ENCODE measurements at places on chromosomes 13 and 19. TPM values are rescaled to one million over a fixed set of nuclear protein-coding genes. Genes with fewer than 3 reads are reported as not detected.
A peak's percentile ranks its signal among the peaks of the same experiment; 100 is the strongest.

DNA sequence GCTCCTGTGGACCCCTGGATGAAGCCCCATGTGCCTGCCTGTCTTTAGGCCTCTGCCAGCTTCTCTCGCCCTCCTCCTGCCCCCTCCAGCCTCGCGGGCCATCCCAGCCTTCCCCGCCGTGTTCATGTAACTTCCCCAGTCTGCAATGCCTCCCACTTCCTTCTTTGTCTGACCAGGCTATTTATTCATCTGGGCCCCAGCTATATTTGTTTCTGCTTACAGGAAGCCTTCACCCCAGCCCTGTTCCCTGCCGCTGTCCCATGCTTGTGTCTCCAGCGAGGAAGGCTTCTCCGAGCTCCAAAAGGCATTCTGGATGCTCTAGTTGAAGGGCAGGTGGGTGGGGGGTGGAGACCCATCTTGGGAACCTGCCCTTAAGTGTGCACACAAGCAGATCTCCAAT, 7.9 kb upstream of the C3 start:
- DNase-seq: no peak

DNA sequence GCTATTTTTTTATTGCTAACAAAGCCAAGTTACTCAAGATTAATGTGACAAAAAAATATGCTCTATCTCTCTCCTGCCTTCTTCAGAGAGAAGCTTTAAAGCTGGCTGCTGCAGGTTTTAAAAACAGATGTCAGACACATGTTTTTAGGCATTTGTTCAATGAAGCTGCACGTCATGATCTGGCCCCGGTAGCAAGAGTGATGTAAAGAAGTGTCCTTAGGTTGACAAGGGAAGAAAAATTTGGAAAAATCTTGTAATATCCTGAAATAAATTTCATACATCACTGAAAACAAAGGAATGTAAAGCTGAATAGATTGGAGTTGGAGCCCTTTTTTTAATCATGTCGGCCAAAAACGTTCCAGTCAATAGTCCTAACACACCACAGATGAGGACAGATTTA, 531.4 kb upstream of the NBEA start:
- DNase-seq: no peak

DNA sequence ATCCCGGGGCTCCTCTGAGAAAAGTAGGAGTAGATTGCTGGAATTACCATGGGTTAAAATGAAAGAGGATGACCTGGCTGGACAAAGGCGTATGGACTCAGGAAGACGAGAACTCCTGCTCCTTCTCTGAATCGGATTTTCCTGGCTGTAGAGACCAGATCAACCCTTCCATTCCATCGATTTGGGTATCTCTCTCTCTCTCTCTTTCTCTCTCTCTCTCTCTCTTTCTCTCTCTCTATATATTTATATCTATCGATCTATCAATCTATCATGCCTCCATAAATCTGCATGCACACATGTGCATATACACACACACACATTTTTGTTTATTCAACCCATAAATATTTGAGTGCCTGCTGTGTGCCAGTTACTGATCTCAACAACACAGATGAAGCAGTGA, 234.9 kb downstream of the LMO7 start:
- no peak for DNase-seq

GRCh38 chr19:15280915-15281683, 48.9 kb upstream of the EPHX3 start:
- DNase-seq: peak; percentile 59

GRCh38 chr19:19554074-19555023, 16.3 kb downstream of the CILP2 start:
- DNase-seq: no peak

GRCh38 chr19:45804959-45805230, 10.2 kb downstream of the RSPH6A start:
- no peak for DNase-seq

GRCh38 chr19:56917998-56918397, 77.5 kb upstream of the PEG3 start:
- DNase-seq: no peak

- DNase-seq: peak; percentile 61
These were observed 5.3 kb upstream of the GPR4 start for GRCh38 chr19:45607071-45608029.

DNA sequence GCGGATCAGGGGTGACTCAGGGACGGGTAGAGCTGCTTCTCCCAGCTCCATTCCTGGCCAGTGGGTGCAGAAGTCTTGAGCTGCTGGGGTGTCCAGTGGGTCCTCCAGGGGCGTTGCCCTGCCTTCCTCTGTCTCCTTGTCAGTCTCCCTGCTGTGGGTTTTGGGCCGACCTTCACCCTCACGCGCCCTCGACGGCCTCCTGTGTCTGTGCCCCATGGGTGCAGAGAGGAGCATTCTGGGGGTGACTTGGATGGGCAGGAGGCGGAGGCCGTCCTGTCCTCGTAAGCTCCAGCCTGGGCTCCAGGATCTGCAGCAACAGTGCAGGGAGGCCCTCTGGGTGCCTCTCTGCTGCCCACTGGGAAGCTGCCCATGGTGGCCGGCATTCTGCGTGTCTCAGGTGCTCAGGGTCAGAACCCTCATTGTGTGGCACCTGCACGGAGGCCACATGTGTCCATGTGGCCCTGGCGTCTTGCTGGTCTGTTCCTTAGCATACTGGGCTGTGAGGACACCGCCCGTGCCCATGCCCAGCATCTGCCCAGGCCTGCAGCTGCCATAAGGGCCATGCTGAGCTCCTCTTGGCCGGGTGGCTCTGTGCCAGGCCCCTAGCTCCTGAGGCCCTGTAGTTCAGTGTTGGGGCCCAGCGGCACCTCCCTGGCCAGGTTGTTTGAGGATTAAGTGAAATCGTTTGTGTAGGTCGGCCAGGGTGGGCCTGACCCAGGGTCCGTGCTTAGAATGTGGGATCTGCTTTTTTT, 17.3 kb downstream of the DOT1L start:
- DNase-seq: no peak

- DNase-seq: no peak
These were observed 11.5 kb downstream of the FLT1 start for GRCh38 chr13:28483313-28483931.

DNA sequence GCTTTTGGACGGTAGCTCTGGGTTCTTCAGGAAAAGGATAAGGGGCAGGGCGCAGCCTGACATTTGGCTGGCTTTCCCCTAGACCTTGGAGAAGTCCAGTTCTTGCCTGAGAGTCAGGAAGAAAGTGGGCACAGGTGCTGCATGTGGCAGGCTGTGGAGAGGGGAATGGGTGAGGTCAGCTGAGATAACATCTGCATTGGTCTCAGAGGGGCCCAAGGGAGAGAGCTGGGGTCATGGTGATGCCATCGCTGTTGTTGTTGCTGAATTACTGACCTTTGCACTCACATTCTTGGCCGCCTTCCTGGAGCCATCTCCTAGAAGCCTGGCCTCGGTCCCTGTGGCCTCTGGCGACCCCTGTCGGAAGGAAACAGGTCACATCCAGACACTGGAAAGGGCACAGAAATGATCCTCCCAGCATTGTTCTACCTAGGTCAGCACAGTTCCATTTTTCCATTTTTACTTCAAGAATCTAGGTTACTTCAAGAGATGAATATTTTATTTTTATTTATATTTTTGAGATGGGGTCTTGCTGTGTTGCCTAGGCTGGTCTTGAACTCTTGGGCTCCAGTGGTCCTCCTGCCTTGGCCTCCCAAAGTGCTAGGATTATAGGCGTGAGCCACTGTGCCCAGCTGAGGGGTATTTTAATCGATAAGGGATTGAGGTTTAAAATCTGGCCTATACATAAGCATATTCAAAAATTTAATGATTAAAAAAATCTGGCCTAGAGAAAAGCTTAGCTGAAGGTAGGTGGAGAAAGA, 6.5 kb upstream of the LIPE start:
- peak; percentile 85 for DNase-seq

GRCh38 chr19:55446060-55446459, 3.0 kb upstream of the SHISA7 start:
- DNase-seq: no peak

- DNase-seq: no peak
These were observed 8.8 kb downstream of the POU4F1 start for GRCh38 chr13:78594456-78594975.

DNA sequence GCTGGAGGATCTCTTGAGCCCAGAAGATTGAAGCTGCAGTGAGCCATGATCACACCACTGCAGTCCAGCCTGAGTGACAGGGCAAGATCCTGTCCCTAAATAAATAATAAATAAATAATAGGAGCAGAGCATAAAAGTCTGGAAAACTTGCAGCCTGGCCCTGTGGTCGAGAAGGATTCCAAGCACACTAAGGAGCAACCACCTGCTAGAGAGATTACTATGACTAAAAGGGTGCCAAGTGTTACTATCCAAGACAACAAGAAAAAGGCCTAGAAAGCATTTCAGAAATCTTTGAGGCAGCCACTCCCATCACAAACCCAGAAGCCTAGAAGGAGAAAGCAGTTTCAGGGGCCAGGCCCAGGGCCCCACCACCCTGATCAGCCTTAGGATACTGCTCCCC, 46.1 kb downstream of the LHFPL6 start:
- DNase-seq: no peak

GRCh38 chr13:107993239-107993949, 221.9 kb downstream of the LIG4 start:
- DNase-seq: no peak

- DNase-seq: peak; percentile 92
These were observed 710 bp upstream of the BTBD2 start for GRCh38 chr19:2016041-2016807.

DNA sequence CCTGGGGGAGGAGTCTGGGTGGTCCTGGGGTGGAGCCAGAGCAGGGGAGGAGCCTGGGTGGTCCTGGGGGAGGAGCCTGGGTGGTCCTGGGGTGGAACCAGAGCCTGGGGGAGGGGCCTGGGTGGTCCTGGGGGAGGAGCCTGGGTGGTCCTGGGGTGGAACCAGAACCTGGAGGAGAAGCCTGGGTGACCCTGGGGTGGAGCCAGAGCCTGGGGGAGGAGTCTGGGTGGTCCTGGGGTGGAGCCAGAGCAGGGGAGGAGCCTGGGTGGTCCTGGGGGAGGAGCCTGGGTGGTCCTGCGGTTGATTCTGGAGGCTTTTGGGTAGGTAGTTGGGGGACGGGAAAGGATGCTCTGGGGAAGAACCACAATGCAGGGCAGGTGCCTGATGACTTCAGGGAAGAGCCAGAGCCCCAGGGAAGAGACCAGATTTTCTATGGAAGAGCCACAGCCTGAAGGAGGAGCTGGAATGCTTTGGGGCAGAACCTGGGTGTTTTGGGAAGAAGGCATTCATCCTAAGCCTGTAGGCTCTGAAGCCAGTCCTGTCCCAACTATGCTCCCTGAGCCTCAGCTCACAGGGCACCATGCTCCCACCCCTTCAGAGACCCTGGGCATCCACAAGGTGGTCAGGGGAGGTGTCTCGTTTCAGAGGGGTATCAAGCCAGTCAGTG, 15.0 kb downstream of the MRPS12 start:
- DNase-seq: no peak

DNA sequence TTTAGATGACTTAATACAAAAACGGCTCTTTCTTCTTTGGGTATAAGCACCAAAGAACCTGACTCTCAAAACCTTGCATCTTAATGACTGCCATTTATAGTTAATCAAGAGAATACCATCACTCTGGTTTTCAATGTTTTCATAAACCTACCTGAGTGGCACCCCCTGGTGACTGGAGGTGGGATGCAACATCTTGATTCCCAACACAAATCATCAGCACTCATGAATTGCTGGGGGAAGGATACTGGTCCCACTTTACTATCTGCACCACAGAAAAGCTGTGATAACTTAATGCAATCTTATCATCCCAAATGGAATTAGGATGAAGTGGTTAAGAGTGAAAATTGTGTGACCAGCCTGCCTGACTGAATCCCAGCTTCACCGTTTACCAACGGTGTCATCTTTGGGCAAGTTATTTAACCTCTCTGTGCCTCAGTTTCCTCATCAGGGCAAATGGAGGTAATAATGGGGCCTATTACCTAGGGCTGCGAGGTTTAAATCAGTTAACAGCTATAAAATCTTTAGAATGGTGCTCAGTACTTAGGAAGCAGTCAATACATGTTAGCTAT, 366.4 kb downstream of the KLF12 start:
- peak; percentile 41 for DNase-seq

DNA sequence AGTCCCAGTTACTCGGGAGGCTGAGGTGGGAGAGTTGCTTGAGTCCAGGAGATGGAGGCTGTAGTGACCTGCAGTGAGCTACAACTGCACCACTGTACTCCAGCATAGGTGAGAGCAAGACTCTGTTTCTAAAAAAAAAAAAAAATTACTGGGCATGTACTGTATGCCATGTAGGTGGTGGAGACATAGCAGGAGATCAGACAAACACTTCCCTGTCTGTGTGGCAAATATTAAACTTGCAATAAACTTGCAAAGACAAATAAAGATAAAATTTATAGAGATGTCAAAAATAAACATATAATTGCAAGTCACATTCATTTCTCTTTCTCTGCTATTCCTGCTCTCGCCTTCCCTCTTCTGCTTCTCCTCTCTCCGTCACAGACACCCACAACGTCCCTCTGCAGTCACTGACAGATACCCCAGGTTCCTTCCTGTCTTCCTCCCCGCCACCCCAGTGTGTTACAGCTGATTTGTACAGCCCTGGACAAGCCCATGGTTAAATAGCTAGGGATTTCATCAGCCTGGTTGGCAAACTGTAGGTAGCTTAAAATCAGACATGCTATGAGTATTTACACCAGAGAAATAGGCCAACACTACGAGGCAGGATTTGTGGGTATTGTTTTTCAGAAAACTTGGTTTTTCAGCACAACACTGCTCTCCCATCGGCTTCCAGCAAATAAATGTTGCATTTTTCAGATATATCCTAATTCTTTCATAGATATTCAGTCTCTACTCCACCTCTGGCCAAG, 1.3 kb upstream of the CD177 start:
- no peak for DNase-seq

DNA sequence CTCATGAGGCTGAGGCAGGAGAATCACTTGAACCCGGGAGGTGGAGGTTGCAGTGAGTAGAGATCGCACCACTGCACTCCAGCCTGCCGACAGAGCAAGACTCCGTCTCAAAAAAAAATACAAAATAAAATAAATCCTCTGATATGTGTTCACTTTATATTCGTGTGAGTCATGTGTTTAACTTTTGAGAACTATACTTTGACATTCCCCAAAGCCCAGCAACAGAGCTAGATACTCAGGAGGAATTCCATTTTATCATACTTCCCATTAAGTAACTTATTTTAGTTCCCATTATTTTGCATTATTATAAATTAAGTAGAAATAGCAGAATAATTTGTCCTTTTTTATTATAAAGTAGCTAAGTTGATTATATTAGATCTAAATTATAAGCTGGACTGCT, 3.3 kb upstream of the CHAMP1 start:
- no peak for DNase-seq

- DNase-seq: no peak
These were observed 123.6 kb downstream of the UQCRFS1 start for GRCh38 chr19:29089315-29089870.

DNA sequence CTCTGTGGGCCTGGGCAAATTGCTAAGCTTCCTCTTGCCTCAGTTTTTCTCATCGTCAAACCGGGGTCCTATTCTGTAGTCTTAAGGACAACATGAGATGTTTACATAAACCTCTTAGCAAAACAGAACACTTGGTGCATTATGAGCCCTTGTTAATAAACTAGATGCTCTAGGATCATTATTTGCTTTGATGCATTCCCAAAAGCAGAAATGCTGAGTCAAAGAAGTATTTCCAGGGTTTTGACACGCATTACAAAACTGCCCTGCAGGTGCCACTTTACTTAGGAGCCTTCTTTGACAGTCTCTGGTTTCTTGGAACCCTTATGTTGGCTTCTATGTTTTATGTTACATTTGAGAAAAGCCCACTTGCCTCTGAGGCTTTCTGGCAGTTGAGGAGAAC, 12.1 kb downstream of the AKAP11 start:
- no peak for DNase-seq

N4BP2L2 gene
- 101 TPM for total RNA-seq

COX7A1 gene
- 5.5 TPM for total RNA-seq

KLF2 gene
- total RNA-seq: 28.2 TPM

MBD3L2 gene
- not detected for total RNA-seq

SF3A2 gene
- total RNA-seq: 62.7 TPM
